ENCODE measurements at places on chromosomes 3 and 15.

GRCh38 chr3:77933926-77934325 is 894.0 kb downstream of the ROBO2 start:
- no peak for DNase-seq

GRCh38 chr3:187183210-187183862 is 13.9 kb upstream of the RTP1 start:
- no peak for DNase-seq

DNA sequence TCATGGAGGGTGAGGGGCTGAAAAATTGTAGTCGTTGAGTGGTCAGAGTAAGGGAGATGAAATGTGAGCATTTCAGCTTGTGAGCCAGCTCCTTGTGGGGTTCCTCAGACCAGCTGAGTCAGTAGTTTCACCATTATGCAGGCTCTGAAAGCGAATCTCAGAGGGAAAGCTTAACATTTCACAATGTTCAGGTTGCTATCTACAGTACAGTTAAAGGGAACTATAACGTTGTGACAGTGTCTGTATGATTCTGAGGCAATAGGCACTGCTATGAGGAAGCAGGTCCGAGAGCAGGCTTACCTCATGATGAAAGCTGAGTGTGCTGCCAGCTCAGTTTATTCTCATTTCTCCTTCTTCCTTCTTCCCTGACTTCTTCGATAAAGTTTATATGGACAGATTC is 469.6 kb downstream of the EDEM1 start:
- no peak for DNase-seq

DNA sequence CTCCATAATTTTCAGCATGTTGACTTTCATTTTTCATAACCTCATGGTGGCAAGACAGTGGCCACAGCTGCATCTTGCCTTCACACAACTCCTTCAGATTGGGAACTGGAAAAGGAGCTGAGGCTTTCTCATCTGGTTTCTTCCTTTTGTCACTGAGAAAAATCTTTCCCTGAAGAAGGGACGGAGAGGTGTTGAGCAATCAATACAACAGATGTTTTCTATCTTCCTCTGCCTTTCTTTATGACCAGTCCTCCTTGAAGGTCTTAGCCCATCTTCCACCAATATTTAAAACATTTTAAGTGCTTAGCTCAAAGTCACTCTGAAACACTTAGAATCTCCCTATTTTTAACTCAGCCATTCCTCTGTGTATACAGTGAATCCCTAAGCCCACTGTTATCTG is 11.9 kb downstream of the ZNF660 start:
- no peak for DNase-seq

DNA sequence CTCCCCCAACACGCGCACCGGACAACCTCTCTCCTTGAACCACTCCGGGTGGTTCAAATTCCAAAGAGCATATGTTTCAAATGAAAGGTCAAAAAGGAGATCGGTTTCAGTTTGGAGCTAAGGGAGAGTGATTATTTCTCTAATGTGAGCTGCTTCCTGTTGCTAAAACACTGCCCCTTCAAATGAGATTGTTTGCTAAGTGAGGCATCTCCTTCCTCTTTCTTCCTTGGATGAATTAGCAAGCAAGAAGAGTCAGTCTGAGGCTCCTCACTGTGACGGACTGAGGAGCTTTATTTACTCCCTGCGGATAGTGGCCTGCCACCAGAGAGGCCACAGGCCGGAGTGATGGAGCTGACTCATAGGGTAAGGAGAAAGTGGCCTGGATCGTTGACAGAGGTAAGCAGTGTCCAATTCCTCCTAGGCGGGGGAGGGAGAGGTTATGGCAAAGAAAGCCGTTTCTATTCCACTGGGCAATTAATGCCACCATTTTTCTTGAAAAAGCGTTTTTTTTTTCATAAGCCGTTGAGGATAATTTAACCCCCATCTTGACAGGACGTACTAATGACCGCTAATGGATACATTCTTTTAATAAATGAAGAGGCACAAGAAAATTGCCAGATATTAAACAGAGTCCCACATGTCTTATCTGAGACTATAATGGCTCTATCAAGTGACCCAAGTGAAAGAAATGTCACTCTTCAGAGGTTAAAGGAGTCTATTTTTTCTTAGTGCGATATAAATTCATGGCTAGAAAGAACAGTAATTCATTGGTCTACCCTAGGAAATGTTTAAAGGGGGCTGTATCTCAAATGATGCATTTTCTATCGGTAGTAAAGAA is 167.0 kb upstream of the ANKRD28 start:
- peak; percentile 26 for DNase-seq

DNA sequence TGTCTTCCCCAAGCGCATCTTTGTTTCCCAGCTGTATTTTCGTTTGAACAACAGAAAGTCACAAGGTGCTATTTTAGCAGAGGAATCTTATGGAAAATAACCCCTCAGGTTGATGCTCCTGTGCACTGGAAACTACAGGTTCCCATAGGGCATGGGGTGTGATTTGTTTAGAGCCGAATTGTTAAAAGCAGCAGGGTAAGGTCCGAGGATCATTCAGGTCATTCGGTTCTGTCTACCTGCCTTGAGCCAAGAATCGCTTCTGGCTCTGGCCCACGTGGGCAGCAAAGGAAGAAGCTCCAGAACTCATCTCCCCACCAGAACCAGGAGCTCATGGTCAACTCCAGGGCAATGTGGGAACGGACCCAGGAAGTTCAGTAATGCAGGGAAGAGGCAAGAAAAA is 116.7 kb upstream of the TPM1 start:
- DNase-seq: no peak

- no peak for DNase-seq
These were observed 420.4 kb downstream of the PDCD6IP start for GRCh38 chr3:34218706-34219385.

DNA sequence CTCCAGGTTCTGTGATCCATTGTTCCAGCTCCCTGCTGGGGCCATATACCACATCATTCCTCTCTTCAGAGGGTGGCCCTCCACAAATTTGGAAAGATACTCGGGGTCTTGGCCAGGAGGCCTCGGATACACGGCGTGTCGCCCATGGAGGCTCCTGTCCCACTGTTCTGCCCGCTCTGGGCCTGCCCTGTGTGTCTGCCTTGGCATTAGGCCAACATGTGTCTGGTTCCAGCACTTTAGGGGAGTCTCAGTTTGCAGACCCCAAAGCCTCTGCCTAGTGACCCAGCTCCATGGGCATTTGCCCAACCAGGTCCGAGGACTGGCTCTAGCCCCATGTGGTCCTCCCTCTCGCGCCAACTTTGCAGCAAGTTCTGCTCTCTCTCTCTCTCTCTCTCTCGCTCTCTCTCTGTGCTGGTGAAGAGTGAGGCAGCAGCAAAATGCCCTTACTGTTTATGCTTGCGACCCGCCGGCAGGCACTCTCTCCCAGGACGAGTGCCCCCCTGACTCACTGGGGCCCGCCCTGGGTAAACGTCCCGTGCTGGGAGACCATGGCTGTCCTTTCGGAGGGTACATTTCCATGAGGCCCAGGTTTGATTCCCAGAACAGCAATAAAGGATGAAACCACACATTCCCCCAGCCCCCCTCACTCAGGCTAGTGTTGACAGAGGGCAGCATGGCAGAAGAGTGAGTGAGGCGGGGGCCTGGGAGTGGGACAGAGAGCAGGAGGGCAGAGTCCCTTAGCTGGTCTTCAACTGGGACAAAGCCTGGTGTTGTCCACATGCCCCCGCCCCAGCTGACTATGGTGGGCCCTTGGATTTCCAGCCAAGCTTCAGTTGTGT is 77.9 kb downstream of the ISG20 start:
- no peak for DNase-seq

Data from right renal cortex interstitium (tissue), 3 donors.